ENCODE measurements at places on chromosomes 5 and 9. TPM values are rescaled to one million over a fixed set of nuclear protein-coding genes. Genes with fewer than 3 reads are reported as not detected.

GRCh38 chr5:66747607-66748006 is 151.4 kb downstream of the MAST4 start:
- no peak overlapping the region for H3K27ac ChIP-seq
- H3K4me3 ChIP-seq, result no peak overlapping the region
- H3K36me3 ChIP-seq, result no peaks in the 10 kb centered on the region
- H3K27me3 ChIP-seq, result no peaks in the 10 kb centered on the region
- H3K4me1 ChIP-seq, result peaks cover 14% of the 10 kb centered on the region
- DNase-seq, result no peak

DNA sequence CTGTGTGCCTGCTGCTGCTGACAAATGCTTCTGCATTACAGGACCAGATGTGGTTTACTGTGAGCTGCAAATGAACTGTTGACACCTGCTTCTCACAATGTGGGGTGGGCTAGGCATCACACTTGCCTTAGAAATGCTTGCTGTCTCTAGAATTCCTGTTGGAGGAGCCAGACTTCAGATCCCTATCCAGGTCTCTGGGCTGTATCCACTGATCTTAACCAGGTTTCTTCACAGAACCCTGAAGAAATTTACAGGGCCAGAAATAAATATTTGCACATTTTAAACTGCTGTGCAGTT is 255.4 kb downstream of the FAM114A2 start:
- H3K27me3 ChIP-seq, result no peaks in the 10 kb centered on the region
- no peak overlapping the region for H3K27ac ChIP-seq
- no peak overlapping the region for H3K4me3 ChIP-seq
- no peak for DNase-seq
- no peaks in the 10 kb centered on the region for H3K36me3 ChIP-seq

DNA sequence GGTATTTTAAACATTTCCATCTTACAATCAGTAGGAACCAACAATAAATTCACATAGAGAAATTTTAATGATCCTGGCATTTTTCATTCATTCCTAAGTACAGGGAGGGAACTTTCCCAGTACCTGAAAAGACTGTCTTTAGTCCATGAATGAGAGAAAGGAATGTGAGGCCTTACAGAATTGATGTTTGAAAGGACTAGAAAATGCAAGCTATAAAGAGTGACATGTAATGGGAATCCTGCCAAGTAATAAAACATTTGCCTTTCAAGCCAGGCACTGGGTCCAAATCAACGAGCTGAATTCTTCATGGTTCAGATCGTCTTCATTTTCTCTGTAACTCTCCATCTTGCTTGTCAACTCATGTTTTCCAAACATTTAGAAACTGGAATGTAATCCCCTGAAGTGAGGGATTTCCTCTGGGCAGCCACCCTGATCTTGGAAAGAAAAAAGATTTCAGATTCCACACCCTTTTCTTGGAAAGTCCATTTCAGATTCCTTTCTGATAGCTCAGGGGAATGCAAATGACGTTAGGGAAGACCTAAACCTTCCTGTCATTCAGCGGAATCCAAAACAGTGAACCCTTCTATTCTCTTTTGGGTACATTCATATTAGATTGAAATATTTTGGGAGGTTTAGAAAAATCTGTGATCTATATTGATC is 315.8 kb downstream of the SH3GL2 start:
- H3K4me1 ChIP-seq, result no peaks in the 10 kb centered on the region
- H3K27ac ChIP-seq, result no peak overlapping the region
- no peaks in the 10 kb centered on the region for H3K27me3 ChIP-seq
- no peaks in the 10 kb centered on the region for H3K36me3 ChIP-seq
- H3K4me3 ChIP-seq, result no peak overlapping the region

- H3K27me3 ChIP-seq, result no peaks in the 10 kb centered on the region
- no peaks in the 10 kb centered on the region for H3K4me1 ChIP-seq
- no peak overlapping the region for H3K4me3 ChIP-seq
- H3K27ac ChIP-seq, result no peak overlapping the region
- no peaks in the 10 kb centered on the region for H3K36me3 ChIP-seq
Measured at GRCh38 chr9:113720495-113720894, 155.6 kb upstream of the ZNF618 start.

DNA sequence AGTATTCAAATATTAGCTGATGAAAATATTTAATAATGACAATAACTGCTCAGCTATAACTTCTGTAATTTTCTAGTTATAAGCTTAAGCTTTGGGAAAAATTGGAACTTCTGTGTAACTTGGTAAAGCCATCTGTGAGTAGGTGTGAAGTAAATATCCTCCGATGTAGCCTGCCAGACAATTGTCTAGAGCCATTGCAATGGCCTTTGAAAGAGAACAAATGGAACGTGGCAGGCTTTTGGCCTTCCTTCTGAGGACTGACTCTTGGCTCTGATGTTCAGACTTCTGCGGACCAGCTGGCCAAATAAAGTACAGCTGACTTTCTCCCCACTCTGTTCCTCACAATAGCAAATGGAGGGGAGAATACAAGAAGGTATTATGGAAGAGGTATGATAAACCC is 203.4 kb upstream of the NMUR2 start:
- H3K36me3 ChIP-seq, result no peaks in the 10 kb centered on the region
- no peak overlapping the region for H3K4me3 ChIP-seq
- no peaks in the 10 kb centered on the region for H3K4me1 ChIP-seq
- H3K27ac ChIP-seq, result no peak overlapping the region
- no peak for DNase-seq

DNA sequence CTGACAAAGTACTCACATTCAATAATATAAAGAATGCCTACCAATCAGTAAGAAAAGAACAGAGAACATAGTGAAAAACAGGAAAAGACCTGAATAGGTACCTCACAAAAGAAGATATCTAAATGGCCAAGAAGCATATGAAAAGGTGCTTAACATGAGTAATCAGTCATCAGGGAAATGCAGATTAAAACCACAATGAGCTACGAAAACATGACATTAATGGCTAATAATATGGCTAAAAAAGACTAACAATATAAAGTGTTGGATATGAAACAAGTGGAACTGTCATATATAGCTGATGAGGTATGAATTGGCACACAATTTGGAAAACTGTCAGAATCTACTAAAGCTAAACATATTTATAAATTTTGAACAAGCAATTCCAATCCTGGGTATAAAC is 18.9 kb downstream of the DENND1A start:
- H3K27ac ChIP-seq, result no peak overlapping the region
- H3K4me3 ChIP-seq, result no peak overlapping the region
- H3K27me3 ChIP-seq, result no peaks in the 10 kb centered on the region
- DNase-seq, result no peak

DNA sequence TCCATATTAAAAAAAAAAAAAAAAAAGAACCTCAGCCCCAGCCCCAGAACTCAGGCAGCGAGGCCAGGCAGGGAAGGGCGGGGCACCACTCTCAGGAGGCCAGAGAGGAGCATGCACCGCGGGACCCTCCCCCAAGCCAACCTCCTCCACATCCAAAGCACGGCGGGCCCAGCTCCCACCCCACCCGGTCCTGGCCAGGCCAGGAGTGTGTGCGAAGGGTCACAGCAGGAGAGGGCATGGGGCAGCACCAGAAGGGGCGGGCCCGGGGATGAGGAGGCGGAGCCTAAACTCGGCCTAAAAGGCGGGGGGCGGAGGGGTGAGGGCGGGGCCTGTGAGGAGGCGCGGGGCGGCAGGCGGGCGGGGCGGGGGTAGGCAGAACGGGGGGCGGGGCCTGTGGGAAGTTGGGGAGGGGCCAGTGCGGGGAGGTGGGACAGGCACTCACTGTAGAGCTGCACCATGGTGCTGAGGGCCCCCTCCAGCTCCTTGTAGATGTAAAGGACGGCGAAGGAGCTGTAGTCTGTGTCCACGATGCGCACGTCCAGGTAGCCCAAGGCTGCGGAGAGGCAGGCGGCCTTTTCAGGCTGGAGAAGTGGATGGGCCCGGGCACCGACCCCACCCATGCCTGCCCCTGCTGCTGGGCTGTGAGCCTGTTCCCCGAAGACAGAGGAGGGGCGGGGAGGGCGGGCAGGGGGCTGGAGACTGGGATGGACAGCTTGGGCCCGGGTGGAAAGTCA is 1.2 kb downstream of the LCN15 start:
- H3K36me3 ChIP-seq, result no peaks in the 10 kb centered on the region
- H3K4me1 ChIP-seq, result peaks cover 4% of the 10 kb centered on the region
- DNase-seq, result peak; percentile 87
- H3K4me3 ChIP-seq, result no peak overlapping the region
- H3K27ac ChIP-seq, result no peak overlapping the region

DNA sequence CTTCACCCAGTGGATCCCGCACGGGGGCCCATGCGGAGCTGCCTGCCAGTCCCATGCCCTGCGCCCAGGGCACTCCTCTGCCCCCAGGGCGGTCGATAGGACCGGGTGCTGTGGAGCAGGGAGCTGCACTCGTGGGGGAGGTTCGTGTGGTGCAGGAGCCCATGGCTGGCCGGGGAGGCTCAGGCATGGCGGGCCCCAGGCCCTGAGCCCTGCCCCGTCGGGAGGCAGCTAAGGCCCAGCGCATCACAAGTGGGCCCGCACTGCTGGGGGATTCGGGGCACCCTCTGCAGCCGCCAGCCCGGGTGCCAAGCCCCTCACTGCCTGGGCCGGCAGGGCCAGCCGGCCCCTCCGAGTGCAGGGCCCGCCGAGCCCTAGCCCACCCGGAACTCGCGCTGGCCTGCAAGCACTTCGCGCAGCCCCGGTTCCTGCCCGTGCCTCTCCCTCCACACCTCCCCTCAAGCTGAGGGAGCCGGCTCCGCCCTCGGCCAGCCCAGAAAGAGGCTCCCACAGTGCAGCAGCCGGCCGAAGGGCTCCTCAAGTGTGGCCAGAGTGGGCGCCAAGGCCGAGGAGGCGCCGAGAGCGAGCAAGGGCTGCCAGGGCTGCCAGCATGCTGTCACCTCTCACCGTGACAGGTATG is 221.1 kb upstream of the RORB start:
- no peak overlapping the region for H3K4me3 ChIP-seq
- DNase-seq, result no peak
- H3K4me1 ChIP-seq, result no peaks in the 10 kb centered on the region

DNA sequence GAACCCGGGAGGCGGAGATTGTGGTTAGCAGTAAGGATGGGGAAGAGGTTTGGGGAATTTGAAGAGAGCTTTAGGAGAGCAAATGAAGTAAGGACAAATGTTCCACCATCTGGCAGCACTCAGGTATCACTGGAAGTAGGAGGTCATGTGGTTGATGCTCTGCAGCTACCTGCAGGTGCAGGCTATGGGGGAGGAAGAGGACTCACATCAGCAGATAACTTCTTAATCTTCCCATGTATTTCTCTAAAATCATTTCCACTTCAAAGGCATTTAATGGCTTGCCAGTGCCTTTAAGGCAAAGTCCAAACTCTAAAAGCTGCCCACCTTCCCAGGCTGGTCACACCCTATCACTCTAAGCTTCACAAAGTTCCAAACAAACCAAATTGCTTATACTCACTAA is 8.1 kb upstream of the HAVCR1 start:
- H3K4me1 ChIP-seq, result no peaks in the 10 kb centered on the region
- H3K27me3 ChIP-seq, result no peaks in the 10 kb centered on the region
- no peaks in the 10 kb centered on the region for H3K36me3 ChIP-seq
- no peak overlapping the region for H3K4me3 ChIP-seq
- no peak overlapping the region for H3K27ac ChIP-seq
- no peak for DNase-seq

GRCh38 chr9:136693490-136694162 is 6.4 kb upstream of the AGPAT2 start:
- H3K36me3 ChIP-seq, result no peaks in the 10 kb centered on the region
- no peaks in the 10 kb centered on the region for H3K27me3 ChIP-seq
- H3K4me1 ChIP-seq, result peaks cover 70% of the 10 kb centered on the region
- H3K27ac ChIP-seq, result peak overlapping the region; percentile 71
- DNase-seq, result peak; percentile 92

DNA sequence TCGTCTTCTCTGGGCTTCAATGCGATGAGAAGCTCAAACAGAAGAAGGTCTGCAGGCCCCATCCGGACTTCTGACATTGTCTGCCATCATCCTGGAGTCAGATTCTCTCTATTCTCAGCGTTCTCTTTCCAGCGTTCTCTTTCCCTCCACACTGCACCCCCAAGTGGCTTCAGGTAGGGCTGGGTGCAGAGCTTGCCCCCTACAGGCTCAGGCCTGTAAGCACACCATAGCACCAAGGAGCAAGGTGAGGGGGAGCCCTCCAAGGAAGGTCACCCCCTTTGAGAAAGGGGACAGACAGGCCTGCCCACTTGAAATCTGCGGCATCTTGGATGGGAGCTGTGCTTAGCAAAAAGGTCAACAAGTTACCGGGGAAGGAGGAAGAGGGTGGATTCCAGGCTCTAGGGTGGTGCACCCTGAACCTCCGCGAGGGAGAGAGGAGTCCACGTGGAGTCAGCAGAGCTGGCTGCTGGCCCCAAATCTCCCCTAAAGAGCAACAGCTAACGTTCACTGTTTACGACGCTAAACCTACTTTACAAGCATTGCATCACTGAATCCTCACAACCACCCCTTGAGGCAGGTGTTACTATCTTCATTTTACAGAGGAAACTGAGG is 27.5 kb downstream of the GPX3 start:
- H3K4me1 ChIP-seq, result peaks cover 18% of the 10 kb centered on the region
- no peak overlapping the region for H3K4me3 ChIP-seq
- H3K27ac ChIP-seq, result peak overlapping the region; percentile 48
- DNase-seq, result no peak

DNA sequence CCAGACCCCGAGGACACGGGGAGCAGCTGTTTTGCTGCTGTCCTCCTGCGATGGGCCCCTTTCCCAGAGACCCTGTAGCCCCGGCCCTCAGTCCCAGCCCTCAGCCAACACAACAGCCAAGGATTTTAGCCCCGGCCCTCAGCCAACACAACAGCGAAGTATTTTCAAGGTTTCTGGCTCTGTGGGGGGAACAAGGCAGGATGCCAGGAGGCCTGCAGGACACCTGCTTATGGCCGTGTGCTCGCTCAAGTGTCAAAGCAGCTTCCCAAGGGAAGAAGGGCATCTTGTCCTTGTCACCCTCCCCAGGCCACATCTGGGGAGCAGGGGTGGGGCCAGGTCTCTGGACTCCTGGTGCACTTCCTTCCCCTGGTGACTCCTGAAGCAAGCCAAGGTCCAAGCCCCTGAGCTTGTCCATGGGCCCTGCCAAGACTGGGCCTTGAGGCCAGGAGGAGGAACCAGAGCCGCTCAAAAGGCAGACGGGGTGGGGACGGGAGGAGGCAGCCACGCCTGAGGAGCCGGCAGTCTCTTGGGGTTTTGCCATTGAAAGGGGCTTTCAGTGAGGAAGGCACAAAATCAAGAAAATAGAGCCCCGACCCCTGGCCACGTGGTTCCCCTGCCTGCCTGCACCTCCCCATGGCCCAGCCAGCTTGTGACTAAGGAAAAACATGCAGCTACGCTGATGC is 10.8 kb downstream of the KCNT1 start:
- H3K27me3 ChIP-seq, result no peaks in the 10 kb centered on the region
- no peak overlapping the region for H3K4me3 ChIP-seq
- DNase-seq, result no peak
- no peaks in the 10 kb centered on the region for H3K4me1 ChIP-seq
- H3K36me3 ChIP-seq, result no peaks in the 10 kb centered on the region

The CNTFR gene
- 1.1 TPM for total RNA-seq

The SLC28A3 gene
- total RNA-seq, result 0.37 TPM

The IFNA2 gene
- total RNA-seq, result not detected

The AIF1L gene
- 20.2 TPM for total RNA-seq

The SPINK4 gene
- total RNA-seq, result not detected

The FAM221B gene
- 0.15 TPM for total RNA-seq

The GGTA1 gene
- total RNA-seq, result 7.4 TPM

Measured in upper lobe of left lung (tissue), 6 donors.